ENCODE measurements at places on chromosomes 13 and 19.

DNA sequence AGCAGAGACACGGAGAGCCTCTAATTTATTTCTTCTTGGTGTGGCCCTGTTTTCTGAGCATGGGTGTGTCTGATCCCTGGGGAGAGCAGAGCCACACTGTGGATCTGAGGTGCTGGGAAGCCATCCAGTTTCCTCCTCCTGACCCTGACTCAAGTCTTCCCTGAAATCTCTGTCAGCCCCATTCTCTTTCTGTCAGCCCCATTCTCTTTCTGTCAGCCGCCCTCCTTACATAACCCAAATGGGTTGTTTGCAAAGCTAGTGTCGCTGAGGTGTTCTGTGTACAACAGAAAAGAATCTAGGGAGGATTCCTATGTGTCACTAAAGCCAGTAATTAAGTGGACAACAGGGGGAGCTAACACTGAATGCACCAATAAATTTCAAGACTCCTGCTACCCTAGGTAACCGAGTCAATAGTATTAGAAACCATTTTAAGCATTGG is 50.2 kb downstream of the LRCH1 start:
- DNase-seq = no peak

DNA sequence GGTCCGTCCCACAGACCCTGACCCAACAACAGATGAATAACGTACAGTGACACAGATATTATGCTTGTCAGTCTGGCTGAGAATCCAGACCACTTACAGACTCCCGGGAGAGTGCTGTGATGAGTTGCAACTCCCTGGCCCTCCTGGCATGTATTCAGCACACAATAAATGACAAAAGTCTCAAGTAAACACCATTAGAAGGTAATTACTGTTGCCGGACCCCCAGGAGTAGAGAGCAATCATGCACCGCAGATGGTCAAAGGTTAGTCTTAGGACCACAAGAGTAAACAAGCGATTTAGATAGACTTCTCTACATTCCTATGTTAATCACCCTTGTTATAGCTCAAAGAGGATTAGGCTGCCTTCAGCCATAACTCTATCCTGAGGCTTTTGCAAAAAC is 726.4 kb upstream of the GPC6 start:
- no peak for DNase-seq

DNA sequence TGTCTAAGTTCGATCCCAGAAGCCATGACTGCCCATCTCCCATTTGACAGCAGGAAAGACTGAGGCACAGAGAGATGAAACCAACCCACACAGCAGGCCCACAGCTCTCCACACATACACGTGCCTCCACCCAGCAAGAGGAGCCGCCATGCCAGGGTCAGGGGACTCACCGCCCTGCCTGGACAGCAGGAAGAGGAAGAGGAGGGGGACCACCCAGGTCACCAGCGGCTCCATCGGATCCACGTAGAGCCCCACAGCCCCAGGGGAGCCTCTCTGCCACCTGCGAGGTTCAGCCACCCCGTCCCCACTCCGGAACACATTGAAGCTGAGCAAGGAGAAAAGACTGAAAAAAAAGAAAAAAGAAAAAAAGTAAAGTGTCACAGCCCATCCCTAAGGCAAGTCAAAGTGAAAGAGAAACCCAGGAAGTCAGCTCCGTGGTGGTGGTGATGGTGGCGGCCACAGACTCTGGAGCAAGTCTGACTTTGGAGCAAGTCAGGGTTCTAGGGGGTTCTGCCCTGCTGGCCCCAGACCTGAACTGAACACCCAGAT is at the start of gene IL12RB1:
IL12RB1 (minus strand) TSS at position 345 of the 549 bp plus-strand sequence; CDS start at position 234, 111 bp downstream.
- peak; percentile 53 for DNase-seq

DNA sequence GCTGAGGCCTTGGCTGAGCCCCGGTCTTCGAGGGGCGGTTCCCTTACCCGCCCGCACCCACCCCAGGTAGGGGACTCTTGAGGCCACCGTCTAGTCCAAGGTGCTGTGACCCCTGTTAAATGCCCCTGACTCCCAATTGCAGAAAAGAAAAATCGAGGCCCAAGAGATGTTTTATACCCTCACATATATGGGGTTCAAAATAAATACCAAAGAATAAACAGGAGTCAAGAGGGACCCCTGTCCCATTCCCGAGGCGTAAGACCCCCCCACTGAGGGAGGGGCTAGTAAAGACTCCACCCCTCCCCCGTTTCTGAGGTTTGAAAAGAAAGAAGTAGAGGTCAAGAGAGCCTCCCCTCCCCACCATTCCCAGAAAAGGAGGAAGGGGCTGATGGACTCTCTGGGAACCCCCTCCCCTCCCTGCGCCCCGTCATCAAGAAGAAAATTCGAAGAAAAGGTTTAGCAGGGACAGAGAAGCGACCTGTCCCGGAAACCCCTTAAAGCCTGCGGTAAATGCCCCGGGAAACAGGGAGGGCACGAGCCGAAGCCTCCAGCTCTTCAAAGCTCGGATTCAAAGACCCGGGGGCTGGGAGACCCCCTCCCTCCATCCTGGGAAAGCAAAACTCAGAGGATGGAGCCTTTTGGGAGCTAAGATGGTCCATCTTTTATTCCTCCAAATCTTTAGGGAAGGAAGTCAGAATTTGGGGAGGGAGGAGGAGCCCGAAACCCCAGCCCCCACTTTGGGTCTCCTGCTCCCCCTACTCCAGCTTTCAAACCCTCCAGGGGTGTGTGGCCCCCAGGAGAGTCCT is 755 bp upstream of the RAB3A start:
- DNase-seq = peak; percentile 48

DNA sequence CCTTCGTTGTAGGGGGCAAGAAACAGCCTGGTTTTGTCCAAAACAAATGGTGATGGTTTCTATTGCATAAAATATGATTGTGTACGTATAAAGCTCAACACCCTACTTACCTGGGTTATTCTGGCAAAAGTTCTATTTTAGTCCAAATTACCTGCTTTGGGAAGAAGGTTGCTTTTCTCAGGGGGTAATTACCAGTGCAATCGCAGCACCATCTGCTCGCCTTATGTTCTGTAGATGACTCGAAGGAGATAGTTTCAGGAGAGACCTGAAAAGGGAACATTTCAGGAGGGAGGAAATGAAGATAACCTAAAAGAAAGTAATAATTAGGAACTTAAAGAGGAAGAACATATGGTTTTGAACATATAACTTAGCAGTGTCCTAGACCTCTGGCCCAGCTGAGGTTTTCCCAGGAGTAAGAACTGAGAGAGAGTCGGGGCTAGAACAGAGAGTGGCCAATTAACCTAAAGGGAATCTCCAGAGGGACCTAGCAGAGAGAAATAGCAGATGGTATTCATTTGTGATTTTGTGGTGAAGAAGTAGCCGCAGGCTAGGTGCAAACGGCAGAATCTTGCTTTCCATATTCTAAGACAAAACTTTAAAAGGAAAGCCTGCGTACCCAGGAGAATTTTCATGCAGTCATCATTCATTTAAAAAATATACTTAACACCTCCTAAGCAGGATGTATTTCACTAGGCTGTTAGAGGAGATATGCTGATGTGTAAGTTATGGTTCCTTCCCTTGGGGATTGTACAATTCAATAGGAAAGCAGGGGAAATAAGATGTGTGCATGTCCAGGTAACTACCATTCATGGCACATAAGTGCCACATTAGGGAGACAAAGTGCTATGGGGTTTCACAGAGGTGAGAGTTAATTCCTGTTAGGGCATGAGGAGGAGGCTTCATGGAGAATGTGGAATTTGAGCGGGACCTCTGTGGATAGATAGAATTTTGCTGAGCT is 113.0 kb upstream of the SLC10A2 start:
- no peak for DNase-seq

GRCh38 chr19:5081443-5082161 is 112.7 kb downstream of the KDM4B start:
- no peak for DNase-seq

DNA sequence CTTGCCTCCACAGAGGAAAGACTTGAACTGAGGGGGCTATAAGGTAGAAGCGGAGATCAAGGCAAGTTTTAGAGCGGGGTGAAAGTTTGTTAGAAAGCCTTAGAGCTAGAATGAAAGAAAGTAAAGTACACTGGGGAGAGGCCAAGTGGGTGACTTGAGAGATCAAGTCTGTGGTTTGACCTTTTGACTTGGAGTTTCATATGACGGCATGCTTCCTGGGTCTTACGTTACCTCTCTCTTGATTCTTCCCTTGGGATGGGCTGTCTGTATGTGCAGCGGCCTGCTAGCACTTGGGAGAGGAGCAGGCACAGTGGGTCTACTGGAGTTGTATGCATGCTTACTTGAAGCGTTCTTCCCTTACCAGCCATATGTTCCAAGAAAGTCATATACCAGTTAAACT is 1768.5 kb downstream of the PCDH9 start:
- no peak for DNase-seq

GRCh38 chr13:105127732-105128131 is 1407.7 kb downstream of the EFNB2 start:
- DNase-seq = no peak

DNA sequence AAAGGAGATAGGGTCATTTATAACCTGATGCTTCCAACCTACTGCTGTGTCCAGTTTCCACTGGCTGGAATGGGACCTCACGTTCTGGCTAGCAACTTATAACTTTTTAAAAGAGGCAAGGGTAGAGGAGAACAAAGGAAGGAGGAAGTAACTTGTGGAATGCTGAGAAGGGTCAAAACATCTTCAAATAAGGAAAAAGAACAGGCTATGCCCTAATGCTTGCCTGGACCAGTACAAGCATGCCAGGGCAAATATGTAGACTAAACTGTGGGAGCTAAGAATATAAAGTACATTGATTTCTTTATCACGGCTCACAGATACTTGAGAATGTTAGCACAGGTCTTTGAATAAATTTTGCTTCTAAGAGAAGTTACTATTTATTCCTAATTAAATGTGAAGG is 1.5 kb upstream of the ZNF561 start:
- DNase-seq = no peak

DNA sequence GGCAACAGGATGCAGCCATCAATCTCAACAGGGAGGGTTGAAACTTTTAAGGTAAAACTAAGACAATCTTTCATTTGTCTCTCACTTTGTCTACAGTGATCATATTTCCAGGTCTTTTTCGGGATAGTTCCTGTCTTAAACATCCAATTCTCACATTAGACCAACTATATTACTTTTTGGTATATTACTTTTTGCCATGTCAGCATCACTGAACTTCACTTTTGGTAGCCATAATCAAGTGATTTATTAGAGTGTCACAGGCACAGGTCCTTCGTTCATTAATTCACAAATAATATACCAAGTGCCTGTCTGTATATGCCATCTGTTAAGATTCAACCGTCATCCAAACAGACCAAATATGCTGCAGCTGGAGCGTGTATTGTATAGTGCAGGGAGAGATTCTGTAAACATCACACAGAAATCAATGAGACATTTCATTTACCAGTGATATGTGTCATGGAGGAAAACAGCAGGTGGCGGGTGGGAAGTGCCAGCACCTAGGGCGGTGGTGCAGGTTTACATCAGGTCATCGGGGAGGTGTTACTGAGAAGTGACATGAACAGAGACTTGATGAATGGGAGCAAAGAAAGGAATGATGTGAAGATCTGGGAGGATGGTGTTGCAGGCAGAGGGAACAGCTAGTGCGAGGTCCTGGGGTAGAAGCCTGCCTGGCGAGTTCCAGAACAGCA is 24.9 kb downstream of the ARHGEF7 start:
- DNase-seq = no peak

DNA sequence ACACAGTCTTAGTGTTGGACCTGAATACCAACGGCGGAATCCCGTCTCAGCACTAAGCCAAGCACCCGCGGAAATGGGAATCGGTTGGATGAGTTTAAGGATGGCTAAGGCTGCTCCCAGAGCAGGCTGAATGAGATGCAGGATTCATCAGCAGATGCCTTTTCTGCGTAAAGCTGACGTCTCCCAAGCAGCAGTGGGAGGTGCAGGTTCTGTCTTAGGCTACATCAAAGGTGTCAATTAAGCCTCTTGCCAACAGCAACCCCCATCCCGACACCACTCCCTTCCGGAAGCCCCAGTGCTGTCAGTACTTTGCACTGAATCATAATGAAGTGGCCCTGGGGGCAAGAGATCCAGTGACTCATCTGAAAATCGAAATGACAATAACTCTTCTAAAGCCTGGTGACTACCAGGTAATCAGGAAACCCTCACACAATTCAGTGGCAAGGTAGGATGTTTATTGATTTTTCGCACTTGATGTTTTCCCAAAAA is 275.6 kb downstream of the DCLK1 start:
- DNase-seq = no peak

- no peak for DNase-seq
Observed at GRCh38 chr19:53824134-53824611, at the start of gene NLRP12. Gene NLRP12 (minus strand): TSS chr19:53824314. CDS start chr19:53824174, 140 bp downstream.

GRCh38 chr19:45051929-45052579 is 13.2 kb downstream of the CLASRP start:
- DNase-seq = no peak

DNA sequence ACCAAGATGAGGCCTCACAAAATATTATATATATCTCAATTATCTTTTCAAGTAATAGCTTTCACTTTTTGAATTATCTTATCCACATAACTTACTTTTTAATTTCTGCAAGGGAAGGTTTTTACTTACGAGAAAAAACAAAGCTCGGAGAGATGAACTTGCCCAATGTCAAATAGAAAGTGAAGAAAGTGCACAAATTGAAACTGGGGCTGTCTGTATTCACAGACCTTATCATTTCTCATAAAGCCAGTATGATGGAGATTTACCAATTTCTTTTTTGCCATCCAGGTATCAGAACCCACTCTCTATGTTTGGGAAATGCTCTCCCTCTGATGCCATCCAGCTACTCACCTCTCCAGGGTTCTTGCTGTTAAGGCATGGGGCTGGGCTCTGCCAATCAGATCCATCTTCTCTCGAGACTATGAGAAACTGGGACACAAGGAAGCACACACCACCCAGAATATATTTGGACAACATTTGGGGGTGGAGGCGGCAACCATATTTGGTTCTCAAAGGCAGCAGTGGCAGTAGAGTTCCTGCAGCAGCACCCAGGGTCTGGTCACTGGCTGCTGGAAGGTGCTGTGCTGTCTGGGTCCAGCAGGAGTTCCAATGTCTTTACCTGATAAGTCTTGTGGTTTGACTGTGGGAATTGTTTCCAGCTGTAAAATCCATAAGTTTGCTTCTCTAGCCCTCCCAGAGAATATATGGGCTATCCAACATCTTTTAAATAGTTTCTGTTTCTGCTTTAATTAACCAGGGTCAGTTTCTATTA is 45.8 kb upstream of the SCEL start:
- DNase-seq = no peak

GRCh38 chr19:16591803-16592556 is 19.8 kb upstream of the SLC35E1 start:
- DNase-seq = no peak

DNA sequence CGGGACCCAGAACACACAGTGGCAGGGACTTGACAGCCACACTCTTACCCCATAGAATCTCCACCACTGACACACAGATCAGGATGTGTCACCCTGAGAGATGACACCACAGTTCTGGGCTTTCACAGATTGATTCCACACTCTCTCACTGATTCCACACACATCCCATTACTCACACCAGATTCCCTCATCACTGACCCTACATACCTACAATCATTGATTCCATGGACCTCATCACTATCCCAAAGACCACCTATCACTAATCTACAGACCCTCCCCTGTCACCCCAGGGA is 57.6 kb upstream of the ZNF527 start:
- DNase-seq = no peak

- DNase-seq = no peak
Observed at GRCh38 chr13:64130600-64130999, 2715.0 kb upstream of the PCDH20 start.

All from stimulated activated CD4-positive, alpha-beta T cell treated with anti-CD3 and anti-CD28 coated beads, Interleukin-4, amount 100 ng/mL, for 1 hour (primary cell).